ENCODE measurements at places on chromosomes 11 and 22.

- DNase-seq = no peak
Measured at GRCh38 chr22:29313126-29313575, 2.3 kb downstream of the RASL10A start.

DNA sequence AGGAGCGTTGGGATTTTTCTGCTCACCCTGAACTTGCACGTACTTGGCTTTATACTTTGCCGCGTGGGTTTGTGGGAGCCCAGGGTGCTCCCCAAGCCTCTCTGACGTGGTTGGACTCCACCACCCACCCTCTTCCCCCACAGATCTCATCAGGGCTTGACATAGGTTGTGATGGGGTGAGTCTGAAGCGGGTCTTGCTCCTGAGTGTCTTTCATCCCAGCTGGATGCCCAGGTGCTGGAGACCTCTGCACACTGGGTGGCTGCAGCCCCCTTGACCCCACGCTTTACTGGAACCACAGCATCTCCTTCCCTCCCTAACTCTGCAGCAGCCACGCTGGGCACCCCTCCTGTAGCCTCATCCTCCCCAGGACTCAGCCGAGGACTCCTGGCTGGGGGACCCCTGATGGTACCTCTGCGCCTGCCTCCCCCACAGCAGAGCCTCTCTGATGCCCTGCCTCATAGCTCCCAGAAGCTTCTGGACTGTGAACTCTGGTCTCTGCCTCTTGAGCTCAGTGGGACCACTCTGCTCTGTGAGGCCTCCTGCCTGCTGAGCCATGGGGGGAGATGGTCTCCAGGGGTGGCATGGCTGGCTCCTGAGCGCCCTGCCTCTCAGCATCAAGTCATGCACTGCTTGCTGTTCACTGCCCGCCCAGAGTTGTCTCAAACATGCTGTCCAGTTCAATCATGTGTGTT, 45.2 kb downstream of the MYEOV start:
- DNase-seq = no peak

GRCh38 chr22:31102441-31103081, 4.8 kb downstream of the SELENOM start:
- no peak for DNase-seq

DNA sequence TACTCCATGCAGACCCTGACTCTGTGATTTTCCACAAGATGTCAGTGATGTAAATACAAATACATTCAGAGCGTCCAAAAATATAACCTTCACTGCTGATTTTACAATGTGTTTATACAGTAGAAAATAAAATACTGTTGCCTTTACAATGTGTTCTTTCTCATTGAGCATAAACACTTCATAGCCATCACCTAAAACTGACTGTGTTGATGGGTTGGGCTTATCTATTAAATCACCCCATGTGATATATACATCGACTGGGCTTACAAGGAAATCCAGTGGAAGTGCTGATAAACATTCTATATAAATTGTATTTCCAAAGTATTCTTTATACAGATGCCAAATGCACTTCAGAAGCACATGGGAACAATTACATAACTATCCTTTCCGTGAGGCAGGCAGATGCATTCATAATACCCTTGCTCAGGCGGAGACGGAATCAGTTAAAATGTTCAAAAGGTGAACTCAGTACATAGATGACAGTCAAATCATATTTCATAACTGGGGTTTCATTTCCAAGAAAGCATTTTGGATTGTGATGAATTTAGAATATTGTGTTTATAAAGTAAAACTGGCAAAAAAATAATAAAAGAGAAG, 27.7 kb downstream of the DDI1 start:
- no peak for DNase-seq

DNA sequence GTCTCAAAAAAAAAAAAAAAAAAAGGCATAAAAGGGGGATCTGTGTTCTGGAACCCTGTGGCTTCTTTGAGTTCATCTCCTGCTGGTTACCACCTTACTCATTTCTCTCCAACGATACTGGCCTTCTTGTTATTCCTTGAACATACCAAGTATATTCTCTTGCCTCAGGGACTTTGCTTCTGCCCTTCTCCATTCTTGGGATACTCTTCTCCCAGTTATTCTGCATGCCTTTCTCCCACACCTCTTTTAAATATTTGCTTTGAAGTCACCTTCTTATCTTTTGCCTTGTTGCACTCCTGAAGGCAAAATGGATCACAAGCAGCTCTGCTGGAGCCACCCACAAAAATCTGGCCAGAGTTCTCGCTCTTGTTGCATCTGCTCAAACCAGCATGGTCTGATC, 76.0 kb upstream of the RRM1 start:
- no peak for DNase-seq

DNA sequence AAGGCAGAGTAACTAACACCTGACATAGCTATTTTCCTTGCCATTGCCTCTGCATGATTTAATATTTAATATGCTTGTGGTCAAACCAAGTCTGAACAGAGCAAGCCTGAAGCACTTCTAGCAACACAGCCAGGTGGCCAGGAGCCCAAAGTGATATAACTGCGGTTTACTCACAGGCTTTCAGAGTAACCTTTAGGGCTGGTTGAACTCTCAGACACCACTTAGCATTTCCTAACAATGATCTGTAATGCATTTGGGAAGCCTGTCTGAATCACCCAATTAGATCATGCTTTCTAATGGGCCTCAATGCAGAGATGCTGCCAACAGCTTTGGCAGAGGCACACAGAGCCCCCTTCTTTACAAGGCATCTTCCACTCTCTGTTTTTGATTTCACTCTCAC, 96.1 kb downstream of the FDX1 start:
- DNase-seq = peak; percentile 79

DNA sequence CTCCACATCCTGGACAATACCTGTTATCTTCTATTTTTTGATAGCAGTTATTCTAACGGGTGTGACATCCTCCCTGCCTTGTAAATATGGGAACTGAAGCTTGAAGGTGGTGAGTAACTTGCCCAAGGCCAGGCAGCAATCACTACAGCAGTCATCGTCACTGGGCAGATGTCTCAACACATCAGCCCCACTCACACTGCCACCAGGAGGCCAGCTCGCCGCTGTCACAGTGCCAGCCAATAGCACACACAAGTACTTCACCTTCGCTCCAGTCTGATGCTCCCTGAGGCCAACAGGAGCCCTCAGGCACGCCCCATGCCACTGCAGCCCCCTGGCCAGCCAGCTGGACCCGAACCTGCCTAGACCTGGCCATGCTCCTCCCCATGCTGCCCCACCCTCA, 4.9 kb upstream of the TTLL1 start:
- peak; percentile 23 for DNase-seq

GRCh38 chr22:35749808-35750207, 32.1 kb downstream of the APOL5 start:
- DNase-seq = no peak

DNA sequence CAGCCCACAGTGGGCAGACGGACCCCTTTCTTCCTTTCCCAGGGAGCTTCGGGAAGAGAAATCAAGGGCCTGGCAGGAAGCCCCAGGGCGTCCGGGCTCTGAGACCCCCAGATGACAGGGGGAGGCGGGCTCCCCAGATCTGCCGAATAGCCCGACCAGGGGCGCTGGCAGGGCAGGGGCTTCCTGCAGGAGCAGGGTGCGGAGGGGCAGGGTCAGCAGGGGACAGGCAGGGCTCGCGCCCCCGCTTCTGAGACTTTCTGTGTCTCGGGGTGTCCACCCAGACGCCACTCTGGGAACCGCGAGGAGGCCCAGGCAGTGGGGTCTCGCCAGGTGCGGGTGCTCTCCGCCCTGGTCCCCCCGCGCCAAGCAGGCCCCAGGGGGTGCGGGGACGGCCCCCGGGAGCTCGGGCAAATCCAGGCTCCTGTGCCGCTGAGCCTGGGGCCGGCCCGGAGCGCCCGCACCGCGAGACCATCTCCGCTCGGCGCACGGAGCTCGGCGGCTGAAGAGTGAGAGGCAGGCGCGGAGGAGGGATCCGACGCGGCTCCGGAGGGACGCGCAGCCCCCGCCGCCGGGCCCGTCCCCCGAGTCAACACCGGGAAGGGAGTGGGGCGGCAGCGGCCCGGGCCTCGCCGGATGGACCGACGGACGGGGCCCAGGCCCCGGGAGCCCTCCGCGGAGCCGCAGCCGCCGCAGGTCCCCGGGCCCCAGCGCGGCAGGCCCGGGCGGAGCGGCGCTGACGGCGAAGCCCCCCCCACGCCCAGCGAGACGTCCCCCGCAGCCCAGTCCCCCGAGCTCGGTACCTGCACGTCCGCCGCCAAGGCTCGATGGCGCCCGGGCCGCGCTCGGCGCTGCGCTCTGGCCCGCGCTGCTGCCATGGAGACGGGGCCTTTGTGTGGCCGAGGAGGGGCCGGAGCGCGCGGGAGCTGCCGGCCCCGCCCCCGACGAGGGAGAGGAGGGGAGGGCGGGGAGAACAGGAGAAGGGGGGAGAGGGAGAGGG, at the start of gene PLXNB2:
TSS of gene PLXNB2 (minus strand) at position 894 of the 997 bp plus-strand sequence. CDS start 17,062 bp downstream, outside the sequence.
- peak; percentile 48 for DNase-seq

- no peak for DNase-seq
Measured at GRCh38 chr11:32184041-32184722, 93.3 kb downstream of the RCN1 start.

- no peak for DNase-seq
Measured at GRCh38 chr11:34206407-34207300, 101.2 kb downstream of the NAT10 start.

GRCh38 chr11:61814247-61814957, 2.4 kb downstream of the FADS1 start:
- DNase-seq = no peak

- DNase-seq = no peak
Measured at GRCh38 chr22:43625242-43625641, 186.9 kb downstream of the EFCAB6 start.

GRCh38 chr11:31499576-31500178, 9.7 kb downstream of the IMMP1L start:
- DNase-seq = no peak

DNA sequence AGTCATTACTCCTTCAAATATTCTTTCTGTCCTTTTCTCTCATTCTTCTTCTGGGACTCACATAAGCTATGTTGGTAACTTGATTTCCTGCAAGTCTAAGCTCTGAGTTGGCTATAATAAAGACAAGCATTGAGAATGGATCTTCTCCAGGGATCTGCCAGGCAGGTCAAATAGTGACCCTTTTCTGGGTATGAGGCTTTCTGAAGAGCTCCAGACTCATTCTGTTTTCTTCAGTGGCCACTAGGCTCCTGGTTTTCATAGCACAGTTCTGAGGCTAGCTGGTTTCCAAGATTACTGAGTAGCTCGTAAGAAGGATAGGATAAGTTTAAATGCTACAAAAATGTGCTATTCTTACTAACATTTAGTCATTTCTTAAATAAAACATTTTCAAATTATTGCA, 38.3 kb downstream of the TMPRSS5 start:
- no peak for DNase-seq

- DNase-seq = no peak
Measured at GRCh38 chr11:114617157-114618124, 21.9 kb upstream of the NXPE4 start.

DNA sequence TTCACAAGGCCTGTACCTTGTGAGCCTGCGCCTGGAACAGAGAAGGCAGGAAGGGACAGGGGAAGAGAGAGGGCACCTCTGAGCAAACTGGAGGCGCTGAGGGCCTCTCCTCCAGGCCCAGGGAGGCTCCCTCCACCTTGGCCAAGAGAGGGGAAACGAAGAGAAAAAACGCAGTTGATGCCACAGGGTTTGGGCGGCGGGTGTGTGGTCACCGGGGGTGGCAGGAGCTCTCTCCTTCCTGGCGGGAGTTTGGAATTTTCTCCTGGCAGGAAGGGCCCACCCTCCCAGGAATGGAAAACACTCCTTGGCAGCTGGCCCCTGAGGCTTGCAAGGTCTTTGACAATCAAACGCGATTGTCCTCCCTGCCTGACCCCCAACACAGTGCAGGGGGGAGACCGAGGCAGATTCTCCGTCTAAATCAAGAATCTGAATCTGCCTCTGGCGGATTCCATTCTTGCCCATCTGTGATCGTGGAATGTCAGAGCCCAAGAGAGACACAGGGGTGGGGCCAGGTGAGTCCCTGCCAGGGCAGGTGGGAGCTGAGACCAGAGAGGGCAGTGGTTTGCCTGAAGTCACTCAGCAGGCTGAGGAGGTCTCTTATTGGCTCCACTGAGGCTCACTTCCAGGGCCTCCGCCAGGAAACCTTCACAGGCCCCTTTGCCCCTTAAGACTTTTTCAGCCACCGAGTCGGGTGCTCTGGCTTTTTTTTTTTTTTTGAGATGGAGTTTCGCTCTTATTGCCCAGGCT, 21.0 kb downstream of the RPL3 start:
- no peak for DNase-seq

- no peak for DNase-seq
Measured at GRCh38 chr11:48051217-48051830, 71.0 kb downstream of the PTPRJ start.

DNA sequence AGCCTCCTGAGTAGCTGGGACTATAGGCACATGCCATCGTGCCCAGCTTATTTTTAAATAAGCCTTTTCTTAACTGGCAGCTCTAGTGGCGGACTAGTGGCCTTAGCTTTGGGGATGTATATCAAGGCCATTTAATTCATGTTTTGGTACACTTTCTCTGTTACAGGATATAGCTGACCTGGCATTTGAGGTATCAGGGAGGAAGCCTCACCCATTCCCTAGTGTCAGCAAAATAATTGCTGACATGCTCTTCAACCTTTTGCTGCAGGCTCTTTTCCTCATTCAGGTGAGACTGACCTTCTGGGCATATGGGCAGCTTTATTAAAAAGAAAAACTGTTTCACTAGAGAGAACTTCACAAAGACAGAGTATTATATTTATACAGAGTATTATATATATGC, 9.5 kb downstream of the EI24 start:
- DNase-seq = no peak

GRCh38 chr11:60985991-60986915, 14.8 kb downstream of the CD6 start:
- no peak for DNase-seq

- DNase-seq = no peak
Measured at GRCh38 chr11:68364581-68364980, 52.2 kb downstream of the LRP5 start.

DNA sequence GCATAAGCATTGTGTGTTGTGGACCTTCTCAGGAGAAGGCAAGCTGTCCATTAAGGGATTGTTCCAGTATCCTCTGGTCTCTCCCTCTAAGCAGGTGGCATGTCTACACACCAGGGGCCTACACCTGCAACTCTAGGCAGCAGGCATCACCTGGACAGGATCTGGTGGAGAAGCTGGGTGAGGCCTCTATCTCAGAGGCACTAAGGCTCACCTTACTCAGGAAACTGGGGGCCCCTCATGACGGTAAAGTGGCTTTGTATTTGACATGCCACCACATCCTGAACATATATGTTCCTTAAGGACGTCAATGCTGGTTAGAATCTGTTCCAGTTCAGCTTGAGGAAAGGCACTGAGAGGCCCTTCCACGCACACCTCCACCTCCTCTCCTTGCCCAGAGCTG, 891.3 kb downstream of the OPCML start:
- no peak for DNase-seq

- no peak for DNase-seq
Measured at GRCh38 chr11:125890447-125891100, 3.1 kb downstream of the HYLS1 start.
